ENCODE measurements at places on chromosomes 7 and 10.

DNA sequence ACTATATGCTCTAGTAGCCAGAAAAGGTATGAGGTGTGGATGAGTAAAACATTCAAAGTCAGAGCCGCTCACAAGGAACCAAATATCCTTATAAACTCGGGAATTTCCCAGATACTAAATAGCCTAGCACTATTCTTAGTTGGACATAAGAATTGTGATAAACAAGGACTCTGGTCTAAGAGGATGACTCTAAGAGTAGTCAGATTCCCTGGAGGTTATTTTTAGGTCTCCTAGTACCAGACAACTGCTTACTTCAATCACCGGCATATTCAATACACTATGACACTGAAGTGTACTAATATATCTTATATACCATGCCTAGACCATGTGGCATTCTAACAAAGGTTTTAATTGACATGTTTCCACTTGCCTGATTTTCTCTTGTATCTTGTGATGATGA is 56.5 kb downstream of the LMBR1 start:
- DNase-seq = no peak

DNA sequence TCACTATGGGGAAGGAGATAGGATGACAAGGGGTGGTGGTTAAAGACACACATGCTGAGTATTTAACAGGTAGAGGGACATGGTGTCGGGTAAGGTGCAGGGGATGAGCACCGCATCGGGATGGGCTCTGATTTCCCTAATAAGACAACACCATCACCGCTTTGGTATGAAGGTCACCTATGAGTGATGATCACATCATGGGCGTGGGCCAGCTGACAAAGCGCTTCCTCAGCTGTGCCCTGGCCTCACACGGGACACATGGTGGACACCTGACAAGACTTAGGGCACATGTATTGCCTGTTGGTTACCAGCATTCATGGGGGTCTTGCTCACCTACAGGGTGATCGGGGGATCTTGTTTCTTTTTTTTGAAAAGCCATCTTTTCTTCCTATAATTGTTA is 12.8 kb downstream of the C7orf57 start:
- no peak for DNase-seq

DNA sequence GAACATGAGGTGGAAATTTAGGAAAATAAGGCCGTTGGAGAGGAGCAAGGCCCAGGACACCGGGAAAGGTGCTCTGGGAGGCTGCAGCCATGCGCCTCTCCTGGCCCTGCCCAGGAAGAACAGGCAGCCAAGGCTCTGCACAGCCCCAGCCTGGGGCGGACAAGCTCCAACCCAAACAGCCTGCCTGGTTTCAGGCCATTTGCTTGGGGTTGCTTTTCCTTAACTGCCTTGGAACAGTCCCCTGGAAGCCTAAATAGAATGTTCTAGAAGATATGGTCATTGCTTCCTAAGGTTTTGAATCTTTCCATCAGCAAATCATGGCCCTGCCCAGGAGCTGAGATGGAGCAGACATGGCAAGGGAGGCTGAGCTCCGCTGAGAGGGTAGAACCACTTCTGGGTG is 11.0 kb downstream of the VSTM4 start:
- no peak for DNase-seq

DNA sequence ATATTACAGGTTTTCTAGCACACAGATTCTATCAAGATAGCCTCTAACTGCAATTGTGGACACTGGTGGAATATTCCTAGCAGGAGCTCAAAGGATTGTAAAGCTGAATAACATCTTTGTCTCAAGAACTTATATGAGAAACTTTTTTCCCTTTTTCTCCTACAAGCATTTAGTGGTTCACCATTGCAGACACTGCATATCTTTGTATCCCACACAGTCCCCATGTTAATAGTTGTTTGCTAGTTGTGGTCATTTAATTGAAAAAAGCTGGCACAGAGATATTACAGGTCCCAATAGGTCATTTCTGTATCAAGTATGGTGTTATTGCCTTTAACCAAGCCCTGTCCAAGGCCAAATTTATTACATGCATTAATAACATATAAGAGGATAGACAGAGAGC is 226.2 kb upstream of the TCF7L2 start:
- DNase-seq = no peak

GRCh38 chr7:33399528-33400213 is 270.3 kb downstream of the BBS9 start:
- DNase-seq = no peak

DNA sequence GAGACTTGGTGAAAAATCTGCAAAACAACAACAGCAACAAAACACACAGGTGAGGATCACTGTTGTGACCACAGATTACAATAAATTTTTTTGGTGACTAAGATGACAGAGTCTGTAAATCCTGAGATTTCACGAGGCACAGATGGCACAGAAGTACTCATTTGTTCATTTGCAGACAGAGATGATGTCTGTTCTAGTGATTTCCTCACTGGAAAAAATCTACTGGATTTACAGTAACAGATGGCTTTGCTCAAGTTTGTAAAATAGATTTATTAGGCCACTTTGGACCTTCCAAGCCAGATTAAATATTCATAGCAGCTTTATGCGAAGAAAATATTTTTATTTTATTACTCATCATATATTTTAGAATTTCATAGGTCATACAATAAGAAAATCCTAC is 113.5 kb upstream of the IL6 start:
- no peak for DNase-seq

DNA sequence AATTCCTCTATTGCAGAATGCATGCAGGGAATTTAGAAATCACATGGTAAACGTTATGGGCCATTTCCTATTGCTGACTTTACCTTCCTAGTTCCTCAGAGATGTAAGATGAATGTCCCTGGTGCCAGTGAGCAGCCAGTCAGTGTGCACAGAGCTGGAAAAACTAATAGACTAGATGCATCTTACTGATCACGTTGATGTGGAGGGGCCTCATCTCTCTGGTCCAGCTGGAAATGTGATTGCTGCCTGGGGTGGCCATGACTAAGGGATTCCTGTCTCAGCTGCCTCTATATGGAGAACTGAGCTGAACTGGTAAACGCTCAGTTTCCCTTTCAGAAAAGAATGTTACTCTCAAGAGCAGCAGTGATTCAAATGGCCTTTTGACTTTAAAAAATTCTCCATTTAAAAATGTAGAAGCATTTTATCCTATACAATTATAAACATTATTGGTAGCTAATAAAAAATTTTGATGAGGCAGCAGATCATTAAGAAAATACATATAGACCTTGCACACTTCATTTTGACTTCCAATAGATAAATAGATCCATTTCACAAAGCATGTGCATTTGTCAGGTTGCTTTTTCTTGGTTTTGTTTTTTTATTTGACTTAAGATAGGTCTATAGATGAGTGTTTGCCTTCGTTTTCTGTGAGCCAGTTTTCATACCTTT is 80.5 kb upstream of the INSYN2A start:
- no peak for DNase-seq

DNA sequence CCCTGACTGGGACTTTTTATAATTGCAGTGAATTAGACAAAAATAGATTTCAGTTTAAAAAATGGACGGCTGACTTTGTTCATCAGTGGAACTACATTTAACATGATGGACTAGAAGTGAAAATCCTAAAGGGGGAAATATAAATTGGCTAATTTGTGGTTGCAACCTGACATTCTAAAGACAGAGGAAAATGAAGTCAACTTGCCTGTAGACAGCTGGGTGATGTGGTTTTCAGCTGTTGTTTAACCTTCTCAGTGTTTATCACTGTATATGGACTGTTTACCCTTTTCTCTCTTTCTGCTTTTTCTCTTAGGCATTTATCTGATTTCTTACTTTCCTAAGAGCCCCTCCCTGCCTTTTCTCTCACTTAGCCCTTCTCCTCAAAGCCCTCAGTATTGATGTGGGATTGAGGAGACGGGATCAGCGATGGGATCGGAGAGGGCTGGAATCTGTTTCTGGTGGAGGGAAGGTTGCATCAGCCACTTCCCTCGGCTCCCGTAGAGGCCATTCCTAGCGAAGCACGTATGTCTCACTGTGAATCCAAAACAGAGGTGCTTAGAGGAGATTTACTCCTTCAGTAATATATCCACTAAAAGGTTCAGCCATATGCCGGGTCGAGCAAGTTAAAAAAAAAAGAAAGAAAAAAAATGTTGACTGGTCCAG is 109.0 kb upstream of the KLF6 start:
- no peak for DNase-seq

- no peak for DNase-seq
Measured at GRCh38 chr7:52925332-52925731, 110.1 kb upstream of the POM121L12 start.

All from activated naive CD4-positive, alpha-beta T cell treated with Interleukin-2 at 50 U/mL for 16 hours (primary cell).